ENCODE measurements at places on chromosomes 1 and 21.

DNA sequence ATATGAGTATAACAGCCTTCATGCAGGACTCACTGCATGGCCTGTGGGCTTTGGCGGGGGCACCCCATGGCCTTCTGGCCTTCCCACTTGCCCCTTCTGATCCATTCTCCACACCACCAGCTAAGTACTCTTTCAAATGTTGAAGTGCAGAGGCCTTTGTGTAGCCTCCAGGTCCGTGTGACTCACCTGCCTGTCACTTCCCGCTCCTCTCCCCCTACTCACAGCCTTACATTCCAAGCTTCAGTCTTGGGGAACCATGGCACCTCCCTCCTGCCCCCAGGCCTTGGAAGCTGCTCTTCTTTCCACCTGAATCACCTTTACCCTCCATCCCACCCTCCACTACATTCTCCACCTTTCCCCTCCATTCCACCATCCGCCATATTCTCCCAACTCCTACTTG lies 69.6 kb downstream of the PGM1 start:
- peak; percentile 66 for DNase-seq

GRCh38 chr1:100039591-100039990 lies 69.8 kb downstream of the SLC35A3 start:
- DNase-seq: no peak

DNA sequence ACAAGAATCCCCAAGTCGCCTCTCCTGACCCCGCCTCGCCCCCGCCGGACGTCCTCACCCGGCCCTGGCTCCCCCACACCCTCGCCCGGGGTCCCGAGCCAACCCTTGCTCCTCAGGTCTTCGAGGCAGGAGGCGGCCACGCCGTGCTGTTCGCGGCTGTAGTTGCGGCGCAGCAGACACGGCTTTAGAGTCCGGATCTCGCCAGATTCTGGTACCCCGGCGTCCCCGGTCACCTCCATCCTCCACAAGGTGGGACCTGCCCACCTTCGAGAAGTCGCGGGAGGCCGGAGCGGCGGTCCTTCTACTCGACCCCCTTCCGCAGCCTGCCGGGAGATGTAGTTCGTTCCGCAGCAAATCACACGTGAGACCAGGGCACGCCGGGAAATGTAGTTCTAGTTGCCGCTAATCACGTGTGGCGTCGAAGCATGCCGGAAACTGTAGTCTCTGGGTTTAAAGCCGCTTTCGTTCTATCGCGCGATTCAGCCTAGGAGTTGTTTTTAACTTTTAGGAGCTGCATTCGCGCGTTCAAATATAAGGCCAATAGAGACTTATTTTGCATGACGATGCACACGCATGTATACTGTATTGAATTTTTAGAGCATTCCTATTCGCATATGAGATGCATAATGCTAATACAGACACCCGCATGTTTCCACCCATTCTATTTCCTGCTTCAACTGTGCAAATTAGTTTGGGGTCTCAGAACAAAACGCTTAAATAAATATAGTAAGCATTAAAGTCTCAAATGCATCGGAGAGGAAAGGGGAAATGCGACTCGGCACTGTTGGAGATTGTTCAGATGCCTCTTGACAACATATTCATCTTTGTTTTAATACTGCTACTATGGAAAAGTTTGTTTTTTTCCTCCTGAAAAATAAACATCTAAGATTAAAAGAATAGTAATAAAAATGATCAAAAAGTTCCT lies at the start of gene DFFA:
Gene DFFA, minus strand, starts transcription at position 310 of the 925 bp plus-strand sequence. Its CDS starts 71 bp downstream, at position 239.
- peak; percentile 98 for DNase-seq

DNA sequence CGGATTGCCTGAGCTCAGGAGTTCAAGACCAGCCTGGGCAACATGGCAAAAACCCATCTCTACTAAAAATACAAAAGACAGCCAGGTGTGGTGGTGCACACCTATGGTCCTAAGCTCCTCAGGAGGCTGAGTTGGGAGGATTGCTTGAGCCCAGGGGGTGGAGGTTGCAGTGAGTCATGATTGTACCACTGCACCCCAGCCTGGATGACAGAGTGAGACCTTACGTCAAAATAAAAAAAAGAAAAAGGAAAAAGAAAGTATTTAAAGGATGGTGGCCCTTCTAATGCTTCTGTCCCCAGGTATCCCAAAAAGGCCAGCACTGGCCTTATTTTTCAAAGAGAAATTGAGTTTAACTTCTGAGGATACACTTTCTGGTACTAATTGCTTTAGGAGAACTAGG lies 1.7 kb downstream of the IKBKE start:
- DNase-seq: no peak

GRCh38 chr21:44083631-44084291 lies 23.4 kb upstream of the PWP2 start:
- DNase-seq: no peak

DNA sequence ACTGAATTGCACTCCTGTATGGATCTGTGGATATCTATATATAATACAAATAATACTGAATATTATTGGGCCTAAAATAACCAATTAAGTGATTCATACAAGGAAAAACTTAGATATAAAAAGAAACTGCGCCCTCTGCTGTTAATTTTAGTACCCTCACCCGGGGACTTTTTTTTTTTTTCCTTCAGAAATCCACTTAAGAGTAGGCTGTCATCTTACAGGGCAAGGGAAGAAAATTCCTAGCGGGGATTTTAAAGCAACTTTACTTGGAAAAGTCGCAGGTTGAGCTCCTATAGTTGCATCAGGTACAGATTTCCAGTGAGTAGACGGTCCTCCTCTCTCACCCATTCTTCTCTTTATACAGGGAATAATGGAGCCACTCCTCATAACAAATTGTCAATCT lies 1.3 kb downstream of the NTNG1 start:
- DNase-seq: peak; percentile 48
